ENCODE measurements at places on chromosomes 7 and 10.

DNA sequence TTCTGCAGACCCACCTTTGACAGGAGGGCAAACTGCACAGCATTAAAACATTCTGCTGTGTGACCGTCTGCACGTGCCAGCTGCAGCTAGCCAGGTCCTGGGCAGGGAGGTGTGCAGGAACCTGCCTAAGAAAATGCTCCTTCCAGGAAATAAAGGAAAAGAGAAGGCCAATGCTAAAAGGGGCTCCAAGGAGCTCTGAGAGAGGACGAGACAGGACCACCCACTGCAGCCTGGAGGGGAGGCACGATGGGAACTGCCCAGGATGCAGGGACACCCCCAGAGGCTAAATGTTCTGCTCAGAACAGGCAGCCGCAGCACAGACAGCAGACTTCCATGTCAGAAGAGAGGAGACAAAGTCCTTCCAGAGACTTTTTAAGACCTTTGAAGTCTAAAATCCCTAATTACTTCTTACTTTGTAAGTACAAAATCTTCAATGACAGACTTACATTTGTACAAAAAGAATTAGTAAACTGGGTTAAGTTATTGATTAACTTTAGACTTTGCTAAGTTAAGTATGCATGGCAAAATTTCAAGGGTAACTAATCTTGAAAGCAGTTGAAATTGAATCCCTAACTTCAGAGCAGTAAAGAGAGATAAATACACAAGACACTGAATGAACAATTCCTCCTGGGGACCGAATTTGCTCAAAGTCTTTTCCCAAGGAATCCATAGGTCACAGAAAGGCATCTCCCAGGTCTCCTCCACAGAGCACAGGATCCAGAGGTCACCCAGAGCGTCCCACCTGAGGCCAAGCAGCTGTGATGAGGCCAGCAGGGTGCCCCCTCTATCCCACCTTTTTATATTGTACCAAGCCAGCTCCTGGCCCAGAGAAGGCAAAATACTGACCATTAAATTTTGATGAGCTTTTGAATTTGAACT, 21.5 kb downstream of the HSPA12A start:
- no peak for DNase-seq

DNA sequence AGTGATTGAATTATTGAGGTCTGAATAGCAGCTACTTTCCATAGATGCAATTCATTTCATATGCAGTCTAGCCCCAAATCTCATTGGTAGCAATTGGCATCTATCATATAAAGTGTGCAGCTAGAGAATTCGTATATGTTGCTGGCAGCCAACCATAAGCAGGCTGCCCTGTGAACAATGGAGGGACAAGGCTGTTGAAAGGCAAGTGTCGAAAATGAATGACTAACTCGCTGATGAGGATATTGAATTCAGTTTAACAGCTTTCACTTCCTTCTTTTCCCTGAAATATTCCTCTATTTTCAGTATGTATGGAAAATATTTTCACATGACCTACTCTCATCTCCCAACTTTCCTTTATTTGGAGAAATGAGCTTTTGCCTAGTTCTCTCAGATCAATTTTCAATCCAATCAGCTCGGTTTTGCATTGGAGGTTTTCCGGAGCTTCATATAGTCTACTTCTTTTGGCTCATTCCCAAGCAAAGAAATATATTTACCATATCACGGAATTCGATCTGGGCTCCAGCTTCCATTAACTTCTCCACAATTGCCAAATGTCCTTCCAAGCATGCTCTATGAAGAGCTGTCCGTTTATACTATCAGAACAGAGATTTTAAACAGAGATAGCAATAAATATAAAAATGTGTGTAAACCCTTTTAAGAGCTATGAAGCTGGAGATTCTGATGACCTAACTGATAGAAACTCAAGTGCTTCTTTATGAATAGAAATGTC, 3.5 kb downstream of the ANKRD1 start:
- no peak for DNase-seq

- DNase-seq = no peak
These were observed 22.1 kb downstream of the STAMBPL1 start for GRCh38 chr10:88901984-88902789.

GRCh38 chr7:1523844-1524243, 6.7 kb upstream of the MAFK start:
- DNase-seq = no peak

DNA sequence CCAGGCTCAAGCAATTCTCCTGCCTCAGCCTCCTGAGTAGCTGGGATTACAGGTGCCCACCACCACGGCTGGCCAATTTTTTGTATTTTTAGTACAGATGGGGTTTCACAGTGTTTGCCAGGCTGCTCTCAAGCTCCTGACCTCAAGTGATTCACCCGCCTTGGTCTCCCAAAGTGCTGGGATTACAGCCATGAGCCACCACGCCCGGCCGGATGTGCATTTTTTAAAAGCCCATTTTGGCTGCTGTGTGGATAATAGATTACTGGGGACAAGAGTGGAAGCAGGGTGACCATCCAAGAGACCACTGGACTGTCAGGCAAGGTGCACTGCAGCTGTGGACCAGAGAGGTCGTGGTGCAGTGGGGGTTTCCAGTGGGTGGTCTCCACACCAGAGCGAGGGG, 21.4 kb downstream of the HKDC1 start:
- DNase-seq = no peak

- DNase-seq = no peak
These were observed 54.2 kb downstream of the RBM33 start for GRCh38 chr7:155698633-155699032.

GRCh38 chr7:123143252-123144006, 56.3 kb downstream of the SLC13A1 start:
- DNase-seq = peak; percentile 3

DNA sequence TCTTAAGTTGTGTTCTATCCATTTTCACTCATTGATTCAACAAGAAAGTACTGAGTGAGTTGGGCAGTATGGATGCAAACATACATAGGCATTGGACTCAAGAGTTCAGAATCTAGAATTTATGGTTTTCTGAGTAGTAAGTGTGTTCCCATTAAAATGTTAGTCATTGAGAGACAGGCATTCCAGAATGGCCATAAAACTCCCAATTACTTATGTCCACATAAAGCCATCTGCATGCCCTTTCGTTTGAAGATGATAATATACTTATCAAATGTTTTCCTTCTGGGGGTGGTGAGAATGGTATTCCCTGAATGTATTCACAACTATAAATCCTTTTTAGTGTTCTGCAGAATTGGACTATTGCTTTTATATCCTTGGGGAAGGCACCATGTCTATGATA, 131.6 kb downstream of the CD36 start:
- DNase-seq = no peak

- peak; percentile 49 for DNase-seq
These were observed 80.9 kb downstream of the DIP2C start for GRCh38 chr10:608331-609261.

GRCh38 chr10:49756641-49757040, 5.5 kb downstream of the OGDHL start:
- no peak for DNase-seq
